ENCODE measurements at places on chromosomes 7 and 10.

DNA sequence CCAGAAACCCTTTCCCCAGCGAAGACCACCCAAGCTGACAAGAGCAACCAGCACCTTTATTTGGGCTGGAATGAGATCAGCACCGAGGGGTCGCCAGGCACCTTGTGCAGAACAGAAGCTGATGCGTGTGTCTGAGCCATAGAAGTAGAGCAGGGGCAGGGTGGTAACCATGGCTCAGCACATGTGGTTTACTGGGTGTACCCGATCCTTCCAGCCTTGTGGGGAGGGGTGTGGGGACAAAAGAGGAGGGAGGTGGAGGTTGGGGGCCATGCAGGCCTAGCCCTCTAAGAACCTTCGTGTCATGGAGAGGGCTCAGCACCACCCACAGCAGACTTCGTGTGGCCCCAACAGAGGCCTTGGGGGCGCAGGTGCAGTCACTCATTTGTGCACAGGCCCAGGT lies 84.0 kb upstream of the GTF2I start:
- no peak for DNase-seq

DNA sequence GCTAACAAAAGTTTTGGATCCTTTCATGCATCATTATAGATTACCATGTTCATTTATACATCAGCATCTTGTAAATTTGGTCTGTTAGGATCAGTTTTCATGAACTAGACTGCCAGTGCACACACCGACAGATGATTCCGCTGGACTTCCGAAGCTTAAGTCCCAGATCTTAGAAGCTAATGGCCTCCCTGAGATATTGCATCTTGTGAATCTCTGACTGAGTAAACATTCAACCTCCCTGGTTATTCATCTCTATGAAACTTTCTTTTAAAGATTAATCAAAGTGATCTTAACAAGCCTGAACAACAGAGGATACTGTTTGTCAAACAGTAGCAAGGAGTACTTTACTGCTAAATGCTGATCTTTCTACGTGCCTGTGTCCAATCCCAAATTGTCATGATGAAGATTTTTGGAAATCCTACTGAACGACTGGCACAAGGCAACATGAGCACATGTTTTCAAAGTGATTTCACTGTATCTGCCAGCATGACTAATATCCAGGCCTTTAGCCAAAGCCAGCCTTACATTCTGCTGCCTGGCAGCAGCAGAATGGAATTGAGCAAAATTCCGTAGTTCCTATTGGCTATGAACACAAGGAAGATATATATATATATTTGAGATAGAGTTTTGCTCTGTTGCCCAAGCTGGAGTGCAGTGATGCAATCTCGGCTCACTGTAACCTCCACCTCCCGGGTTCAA lies 91.3 kb upstream of the ANK3 start:
- DNase-seq: no peak

DNA sequence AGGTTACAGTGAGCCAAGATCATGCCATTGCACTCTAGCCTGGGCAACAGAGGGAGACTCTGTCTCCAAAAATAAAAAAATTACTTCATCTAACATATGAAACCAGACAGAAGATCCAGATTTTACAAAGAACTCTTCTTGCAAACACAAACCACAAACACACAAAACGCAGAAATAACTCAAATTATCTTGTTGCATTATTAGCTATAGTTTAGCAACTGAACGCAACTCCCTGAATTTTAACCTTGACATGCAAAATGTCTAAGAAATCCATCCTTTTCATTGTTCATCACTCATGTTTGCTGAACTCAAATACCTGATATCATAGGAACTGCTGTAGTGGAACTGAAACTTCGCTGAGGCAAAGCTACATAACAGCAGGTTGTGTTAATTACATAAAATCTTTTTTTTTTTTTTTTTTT lies 64.1 kb downstream of the MICU1 start:
- no peak for DNase-seq

GRCh38 chr10:64682043-64682442 lies 1160.8 kb downstream of the REEP3 start:
- DNase-seq: no peak

GRCh38 chr7:21565614-21566013 lies 22.8 kb downstream of the DNAH11 start:
- no peak for DNase-seq

GRCh38 chr7:151662251-151662826 lies 142.6 kb upstream of the RHEB start:
- no peak for DNase-seq

DNA sequence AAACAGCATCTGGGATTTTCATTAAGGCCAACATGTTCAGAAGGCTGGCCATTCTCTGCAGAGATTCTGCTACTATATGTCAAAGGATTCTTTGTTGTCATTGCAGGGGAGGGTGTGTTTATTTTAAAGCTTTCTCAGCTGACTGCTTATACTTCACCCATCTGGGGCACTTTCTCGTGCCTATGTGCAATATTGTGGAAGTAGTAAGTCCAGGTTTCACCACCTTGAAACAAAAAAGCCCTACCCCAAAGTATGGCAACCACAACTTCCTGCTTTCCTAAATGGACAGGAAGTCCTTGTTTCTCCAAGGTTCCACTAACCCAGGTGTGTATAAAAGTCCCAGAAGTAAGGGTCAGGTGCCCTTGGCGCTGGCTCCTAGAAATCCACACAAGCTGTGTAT lies 58.7 kb upstream of the COL1A2 start:
- DNase-seq: no peak

- no peak for DNase-seq
Observed at GRCh38 chr7:128084896-128085608, 53.8 kb upstream of the LRRC4 start.

DNA sequence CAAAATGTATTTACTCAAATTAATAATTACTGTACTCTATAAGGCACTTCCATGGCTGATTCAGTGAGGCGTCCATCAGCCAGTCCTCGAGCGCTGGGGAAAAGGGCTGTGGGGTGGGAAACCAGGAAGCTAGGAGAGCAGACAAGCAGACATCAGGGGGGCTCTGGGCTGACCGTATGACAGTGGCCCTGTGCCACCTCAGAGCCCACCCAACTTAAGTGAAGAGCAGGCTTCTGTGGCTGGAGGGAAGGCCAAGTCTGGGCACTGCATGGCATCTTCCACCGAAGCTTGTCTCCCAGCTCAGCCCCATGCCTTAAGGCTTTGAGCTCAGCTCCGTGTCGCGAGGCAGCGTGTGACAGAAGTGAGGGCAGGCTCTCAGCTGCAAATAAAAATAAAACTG lies 464.5 kb upstream of the ZMIZ1 start:
- DNase-seq: no peak

GRCh38 chr10:113534423-113534822 lies 18.4 kb upstream of the HABP2 start:
- no peak for DNase-seq

GRCh38 chr10:46301721-46302479 lies 15.1 kb downstream of the ANTXRL start:
- DNase-seq: no peak

DNA sequence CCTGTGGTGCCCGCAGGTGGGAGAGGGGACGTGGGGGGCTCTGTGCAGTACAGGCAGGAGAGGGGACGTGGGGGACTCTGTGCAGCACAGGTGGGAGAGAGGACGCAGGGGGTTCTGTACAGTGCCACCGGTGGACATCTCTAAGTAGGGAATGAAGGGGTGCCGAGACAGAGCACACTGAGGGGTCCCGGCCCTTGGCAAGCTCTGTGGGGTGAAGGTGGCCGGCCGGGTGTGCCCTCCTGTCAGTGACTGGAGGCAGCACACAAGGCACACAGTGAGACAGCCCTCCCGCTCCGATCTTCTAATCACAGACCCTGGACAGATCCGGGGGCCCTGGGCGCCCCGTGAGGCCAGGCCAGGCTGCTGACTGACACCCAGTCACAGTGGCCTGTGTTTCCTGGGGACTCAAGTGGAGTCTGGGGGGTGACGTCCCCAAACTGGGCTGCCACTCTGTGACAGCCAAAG lies 11.2 kb downstream of the GPR146 start:
- DNase-seq: no peak

DNA sequence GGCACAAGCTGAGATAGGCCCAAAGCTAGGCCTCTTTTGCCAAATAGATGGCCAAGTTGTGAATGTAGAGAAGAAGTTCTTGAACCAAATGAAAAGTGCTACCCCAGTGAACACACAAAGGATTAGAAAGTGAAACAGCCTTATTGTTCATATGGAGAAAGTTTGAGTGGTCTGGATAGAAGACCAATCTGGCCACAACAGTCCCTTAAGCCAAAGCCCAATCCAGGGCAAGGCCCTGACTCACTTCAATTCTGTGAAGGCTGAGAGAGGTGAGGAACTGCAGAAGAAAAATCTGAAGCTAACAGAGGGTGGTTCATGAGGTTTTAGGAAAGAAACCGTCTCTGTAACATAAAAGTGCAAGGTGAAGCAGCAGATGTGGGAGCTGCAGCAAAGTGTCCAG lies 18.7 kb upstream of the ATP6V0A4 start:
- no peak for DNase-seq

DNA sequence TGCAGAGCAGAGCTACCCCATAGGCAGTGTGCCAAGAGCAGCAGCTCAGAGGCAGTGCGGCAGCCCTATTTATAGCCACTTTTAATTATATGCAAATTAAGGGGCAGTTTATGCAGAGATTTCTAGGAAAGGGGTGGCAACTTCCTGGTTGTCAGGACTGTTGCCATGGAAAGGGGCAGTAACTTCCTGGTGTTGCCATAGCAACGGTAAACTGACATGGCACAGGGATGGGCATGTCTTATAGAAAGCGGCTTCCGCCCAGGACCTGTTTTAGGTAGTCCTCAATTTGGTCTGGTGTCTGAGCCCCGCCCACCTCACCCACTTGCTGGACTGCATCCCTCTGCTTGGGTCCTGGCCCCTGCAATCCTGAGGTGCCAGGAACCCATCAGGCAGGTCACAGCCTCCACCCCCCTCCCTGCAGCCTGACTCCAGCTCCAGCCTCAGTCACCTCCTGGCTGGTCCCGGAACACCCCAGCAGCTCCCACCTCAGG lies 115.8 kb downstream of the TMEM130 start:
- no peak for DNase-seq

GRCh38 chr10:11874568-11875493 lies 51.7 kb downstream of the PROSER2 start:
- DNase-seq: peak; percentile 45

Data from stimulated activated CD8-positive, alpha-beta memory T cell treated with anti-CD3 and anti-CD28 coated beads, Interleukin-7, amount 100 ng/mL, for 48 hours (primary cell).